Activated T-helper 1 cell treated with anti-CD3 and anti-CD28 coated beads, Interleukin-12 subunit alpha, Interleukin-12 subunit beta, Interleukin-2, Interleukin-4 antibody, amounts not matched to agents 30 ng/mL and 10 ng/mL and 1 ng/mL, durations not matched to agents 14 hours and 24 hours and 36 hours (primary cell): ENCODE measurements at places on chromosomes 1 and 21.

- DNase-seq: no peak
Observed at GRCh38 chr21:38420140-38420539, 78.1 kb downstream of the ERG start.

DNA sequence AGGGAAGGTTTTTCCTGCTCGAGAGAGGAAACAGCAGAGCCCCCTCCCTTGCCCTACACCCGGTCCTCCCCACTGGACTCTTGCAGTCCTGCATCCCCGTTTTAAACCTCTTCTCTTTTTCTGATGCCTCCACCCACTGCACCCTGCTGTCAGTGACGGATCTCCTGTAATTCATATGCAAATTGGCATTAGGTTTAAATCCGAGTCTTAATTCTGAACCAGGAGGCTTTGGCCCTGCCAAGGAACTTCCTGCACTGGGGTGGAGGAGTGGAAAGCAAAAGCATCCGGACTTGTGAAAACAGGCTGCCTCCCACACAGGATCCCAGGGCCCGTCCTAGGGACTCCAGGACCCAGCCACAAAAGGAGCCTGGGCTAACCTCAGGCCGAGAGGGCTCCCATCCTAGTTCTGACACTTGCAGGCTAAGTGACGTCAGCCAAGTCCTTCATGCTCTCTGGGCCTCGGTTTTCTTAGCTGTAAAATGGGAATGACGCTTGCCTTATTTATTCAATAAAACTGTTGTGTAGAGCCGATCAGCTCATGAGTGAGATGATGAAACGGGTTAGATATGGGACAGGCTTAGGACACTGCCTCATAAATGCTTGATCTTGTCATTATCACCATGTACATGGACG is 613.3 kb downstream of the AJAP1 start:
- no peak for DNase-seq

DNA sequence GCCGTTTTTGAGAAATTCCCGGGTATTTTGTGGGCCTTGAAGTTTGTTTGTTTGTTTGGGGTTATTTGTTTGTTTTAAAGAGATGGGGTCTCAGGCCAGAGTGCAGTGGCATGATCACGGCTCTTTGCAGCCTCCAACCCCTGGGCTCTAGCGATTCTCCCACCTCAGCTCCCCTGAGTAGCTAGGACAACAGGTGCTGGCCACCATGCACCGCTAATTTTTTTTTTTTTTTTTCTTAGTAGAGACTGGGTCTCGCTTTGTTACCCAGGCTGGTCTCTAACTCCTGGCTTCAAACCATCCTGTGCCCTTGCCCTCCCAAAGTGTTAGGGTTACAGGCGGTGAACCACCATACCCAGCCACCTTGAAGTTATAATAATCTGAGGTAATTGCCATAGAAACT is 2.0 kb downstream of the CHTOP start:
- DNase-seq: no peak

GRCh38 chr21:24870633-24871032 is 736.6 kb downstream of the MRPL39 start:
- DNase-seq: no peak
